IMR-90 (cell line): ENCODE measurements at places on chromosomes 2 and 18.
A peak's percentile ranks its signal among the peaks of the same experiment; 100 is the strongest.

DNA sequence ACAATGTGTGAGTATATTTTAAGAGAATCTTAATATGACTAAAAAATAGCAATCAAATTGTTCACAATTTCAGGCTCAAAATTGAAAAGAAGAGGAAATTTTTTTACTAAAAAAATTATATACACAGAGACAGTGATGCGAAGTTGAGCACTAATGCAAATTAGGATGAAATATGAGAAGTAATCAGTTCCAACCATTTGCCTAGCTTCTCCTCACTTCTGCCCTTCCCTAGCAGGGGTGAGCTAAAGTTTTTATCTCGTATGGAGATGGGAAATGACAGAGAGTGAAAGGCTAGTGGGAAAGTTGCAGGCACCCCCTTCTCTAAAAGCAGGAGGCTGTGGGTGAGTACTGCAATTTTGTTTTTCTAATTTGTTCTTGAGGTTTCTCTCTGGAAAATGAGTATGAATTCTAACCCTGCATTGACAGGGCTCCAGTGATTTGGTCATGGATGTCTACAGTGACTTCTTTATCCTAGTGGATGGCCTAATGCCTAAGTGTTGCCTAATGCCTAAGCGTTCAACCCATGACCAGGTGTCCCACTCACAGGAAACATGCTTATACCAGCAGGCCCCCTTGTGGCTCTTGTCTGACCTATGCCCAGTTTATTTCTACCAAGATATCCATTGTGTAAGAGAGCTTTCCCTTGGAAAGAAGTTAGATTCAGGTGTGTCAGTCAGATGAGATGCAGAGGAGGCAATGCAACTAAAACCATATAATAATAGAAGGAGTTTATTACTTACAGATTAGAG lies 78.0 kb upstream of the HNMT start:
- no peak for DNase-seq

GRCh38 chr2:110980339-110981062 lies 140.2 kb upstream of the BCL2L11 start:
- no peak for DNase-seq

- no peak for DNase-seq
Observed at GRCh38 chr2:241359481-241360045, 3.5 kb downstream of the FARP2 start.

- DNase-seq: peak; percentile 33
Observed at GRCh38 chr18:12658426-12659138, 675 bp upstream of the SPIRE1 start.

GRCh38 chr2:109526442-109526970 lies 87.3 kb downstream of the SEPTIN10 start:
- DNase-seq: no peak

- DNase-seq: peak; percentile 45
Observed at GRCh38 chr2:20224716-20225293, at the start of gene SDC1. SDC1 (minus strand) TSS chr2:20225130; CDS start chr2:20224867, 263 bp downstream.
